ENCODE measurements at places on chromosomes 16 and 17.

DNA sequence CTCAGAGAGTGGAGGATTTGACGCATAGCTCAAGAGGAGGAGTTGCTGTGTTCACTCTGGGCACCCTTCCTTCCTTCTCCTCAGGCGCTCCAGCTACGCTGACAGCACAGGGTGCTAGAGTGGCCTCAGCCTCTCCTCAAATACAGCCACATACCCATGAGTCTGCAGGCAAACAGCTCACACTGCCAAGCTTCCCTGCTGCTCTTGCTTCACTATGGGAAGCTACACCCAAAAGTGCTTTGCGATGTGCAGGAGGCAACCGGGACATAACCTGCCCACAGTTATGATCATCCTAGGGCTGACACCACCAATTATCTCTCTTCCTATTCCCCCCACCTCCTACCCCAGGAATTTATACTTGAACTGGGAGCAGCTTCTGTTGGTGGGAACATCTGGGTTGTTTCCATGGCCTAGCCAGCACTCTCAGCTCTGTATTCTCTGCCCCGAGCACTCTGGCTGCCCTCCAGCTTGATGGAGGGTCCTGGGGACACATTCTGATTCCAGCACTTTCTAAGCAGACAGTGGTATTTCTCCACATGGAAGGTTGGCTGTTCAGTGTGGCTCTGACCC lies 40.3 kb upstream of the SREBF1 start:
- no peak for DNase-seq

GRCh38 chr16:4306470-4307214 lies 9.2 kb upstream of the GLIS2 start:
- no peak for DNase-seq

DNA sequence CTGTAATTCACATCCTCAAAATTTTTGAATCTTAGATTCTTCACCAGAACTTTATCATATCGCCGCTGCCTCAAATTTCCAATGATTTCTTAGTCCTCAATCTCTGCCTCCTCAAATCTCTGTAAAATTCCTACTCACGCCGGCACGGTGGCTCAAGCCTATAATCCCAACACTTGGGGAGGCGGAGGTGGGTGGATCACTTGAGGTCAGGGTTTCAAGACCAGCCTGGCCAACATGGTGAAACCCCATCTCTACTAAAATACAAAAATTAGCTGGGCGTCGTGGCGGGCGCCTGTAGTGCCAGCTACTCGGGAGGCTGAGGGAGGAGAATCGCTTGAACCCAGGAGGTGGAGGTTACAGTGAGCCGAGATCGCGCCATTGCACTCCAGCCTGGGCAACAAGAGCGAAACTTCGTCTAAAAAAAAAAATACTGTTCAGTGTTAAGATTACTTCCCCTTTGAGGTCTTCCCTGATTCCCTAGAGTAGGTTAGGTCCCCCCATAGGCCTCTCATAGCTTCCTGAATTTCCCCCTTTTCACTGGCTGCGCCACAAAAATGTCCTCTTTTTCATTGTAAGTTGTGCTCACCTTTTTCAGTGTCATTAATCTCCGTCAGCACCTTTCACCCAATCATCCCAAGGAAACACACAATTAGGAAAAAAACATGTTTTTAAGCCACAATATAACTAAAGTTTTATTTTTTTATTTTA lies 919 bp upstream of the CBX1 start:
- no peak for DNase-seq

- no peak for DNase-seq
Observed at GRCh38 chr17:10439816-10440215, 18.1 kb upstream of the MYH8 start.

DNA sequence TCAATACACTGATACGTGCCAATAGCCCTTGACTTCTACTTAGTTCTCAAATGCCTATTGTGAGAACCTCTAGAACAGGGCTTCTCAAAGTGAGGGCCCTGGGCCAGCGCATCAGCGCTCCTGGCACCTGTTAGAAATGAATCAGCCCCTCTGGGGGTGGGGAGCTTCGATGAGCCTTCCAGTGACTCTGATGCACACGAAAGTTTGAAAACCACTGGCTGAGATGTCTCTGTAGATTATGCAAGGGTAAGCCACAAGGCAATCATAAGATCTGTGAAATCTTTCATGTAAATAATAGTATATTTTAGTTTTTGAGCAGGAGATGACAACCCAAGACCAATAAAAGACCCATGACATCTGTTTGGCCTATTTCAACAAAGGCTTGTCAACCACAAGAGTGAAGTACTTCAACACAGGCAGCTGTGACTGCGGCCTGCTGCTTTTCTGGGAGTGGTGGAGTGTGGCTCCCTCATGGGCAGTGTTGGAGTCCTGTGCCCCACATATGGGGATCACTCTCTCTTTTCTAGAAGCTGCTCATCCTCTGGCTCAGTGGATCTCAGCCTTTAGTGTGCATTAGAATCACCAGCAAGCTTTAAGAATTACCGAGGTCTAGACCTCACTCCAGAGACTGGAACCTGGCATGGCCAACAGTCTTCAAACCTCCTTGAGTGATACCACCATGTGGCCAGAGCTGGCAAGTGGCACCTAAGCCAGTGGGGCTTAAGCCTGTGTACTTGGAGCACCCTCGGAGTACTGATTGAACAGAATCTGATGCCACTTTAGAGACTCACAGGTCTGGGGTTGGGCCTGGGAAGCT lies 5.8 kb downstream of the MTHFSD start:
- no peak for DNase-seq

Data from AG04449 (cell line).